ENCODE measurements at places on chromosomes 5 and 9.

- no peak for DNase-seq
These were observed 177.9 kb upstream of the FST start for GRCh38 chr5:53302529-53302928.

DNA sequence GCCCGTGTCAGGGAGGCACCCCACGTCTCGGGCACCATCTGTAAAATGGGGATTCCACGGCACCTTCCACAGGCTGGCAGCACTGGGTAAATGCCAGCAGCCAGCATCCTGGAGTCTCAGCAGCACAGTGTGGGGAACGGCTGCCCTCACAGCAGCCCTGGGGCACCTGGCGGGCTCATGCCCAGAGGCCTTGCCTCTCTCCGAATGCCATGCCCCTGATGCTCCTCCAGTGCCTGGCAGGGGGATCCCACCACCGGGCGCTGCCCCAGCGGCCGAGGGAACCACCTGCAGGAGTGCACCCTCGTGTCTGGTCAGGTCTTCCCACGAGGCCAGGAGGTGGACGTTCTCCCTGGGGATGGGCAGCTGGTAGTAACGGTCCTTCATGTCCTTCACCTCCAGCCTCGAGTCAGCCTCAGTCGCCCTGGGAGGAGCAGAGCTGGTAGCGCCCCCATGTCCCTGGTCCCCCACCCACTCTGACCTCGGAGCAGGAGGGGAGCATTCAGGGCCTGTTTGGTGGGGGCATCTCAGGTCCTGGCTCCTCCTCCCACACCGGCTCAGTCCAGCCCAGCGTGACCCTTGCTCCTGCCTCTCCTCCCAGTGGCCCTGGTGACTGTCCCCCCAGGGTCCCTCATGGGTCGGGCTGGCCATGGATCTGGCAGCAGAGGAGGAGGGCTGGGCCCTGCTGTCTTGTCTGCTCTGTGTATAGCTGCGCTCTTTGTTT lies 49.9 kb upstream of the NRARP start:
- no peak for DNase-seq

GRCh38 chr5:168793841-168794837 lies 215.0 kb upstream of the PANK3 start:
- no peak for DNase-seq

DNA sequence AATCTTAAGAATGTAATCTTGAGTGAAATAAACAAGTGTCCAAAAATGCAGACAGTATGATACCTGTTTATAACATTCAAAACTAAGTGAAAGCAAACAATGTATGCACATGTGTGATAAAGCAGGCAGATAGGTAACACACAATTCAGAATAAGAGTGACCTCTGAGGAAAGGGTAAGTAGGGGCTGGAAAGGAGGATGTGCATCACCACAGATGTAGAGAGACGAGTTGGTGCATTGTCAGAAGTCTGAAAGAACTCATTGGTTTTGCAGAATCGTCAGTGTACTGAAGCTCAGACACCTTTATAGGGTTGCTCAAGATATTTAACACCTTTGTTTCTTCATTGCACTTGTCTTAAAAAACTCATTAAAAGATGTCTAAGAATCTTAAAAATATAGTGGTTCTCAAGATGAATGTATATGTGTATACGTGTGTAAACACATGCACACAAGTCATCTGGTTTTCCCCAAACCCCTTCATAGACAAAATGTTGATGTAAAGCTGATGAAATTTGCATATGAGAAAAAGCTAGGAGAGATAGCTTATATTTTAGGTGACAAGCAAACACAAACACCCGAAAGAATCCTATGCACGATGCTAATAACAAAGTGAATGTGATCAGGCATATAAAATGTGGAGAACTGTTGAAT lies 197.6 kb upstream of the MEF2C start:
- DNase-seq: no peak

- DNase-seq: no peak
These were observed 89.9 kb downstream of the CTNND2 start for GRCh38 chr5:11814373-11814772.

- DNase-seq: no peak
These were observed 141.1 kb upstream of the RANBP3L start for GRCh38 chr5:36442796-36443195.

DNA sequence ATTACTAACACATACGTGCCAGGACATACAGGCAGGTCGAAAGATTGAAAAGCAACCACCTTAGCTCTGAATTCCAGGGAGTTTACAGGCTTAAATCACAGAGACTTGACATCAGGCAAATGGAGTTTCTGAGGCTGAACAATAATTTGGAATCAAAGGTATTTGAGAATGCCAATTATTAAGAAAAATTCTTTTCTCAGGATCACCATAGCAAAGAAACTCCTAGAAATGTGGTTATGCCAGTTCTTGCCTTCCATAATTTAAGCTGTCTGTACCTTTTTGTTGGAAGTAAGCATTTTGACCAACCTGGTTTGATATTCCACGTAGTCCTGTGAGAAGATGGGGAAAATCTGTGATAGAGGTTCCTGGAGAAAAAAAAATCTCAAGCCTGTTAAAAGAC lies 312.4 kb upstream of the SMARCA2 start:
- no peak for DNase-seq

GRCh38 chr5:108266242-108266641 lies 115.7 kb downstream of the FBXL17 start:
- DNase-seq: no peak

GRCh38 chr9:136279471-136279870 lies 24.4 kb downstream of the CCDC187 start:
- DNase-seq: no peak

DNA sequence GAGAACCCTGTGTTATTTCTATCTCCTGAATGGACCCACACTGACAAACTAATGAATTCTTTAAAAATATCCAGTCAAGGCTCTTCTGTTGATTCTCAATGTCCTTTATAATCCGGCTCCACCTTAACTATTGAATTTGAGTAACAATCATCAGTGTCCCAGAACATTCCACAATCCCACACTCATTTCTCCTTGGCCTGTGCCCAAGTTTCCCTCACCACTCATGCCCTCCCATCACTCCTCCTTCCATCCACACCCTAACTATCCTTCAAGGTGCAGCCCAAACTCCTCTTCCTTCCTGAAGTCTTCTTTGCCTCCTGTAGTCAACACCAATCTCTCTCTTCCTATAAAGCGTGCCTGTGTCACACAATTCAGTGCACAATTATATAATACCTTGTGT lies 106.1 kb downstream of the NUDT12 start:
- no peak for DNase-seq

- no peak for DNase-seq
These were observed 36.4 kb upstream of the SLC6A19 start for GRCh38 chr5:1164696-1165630.

DNA sequence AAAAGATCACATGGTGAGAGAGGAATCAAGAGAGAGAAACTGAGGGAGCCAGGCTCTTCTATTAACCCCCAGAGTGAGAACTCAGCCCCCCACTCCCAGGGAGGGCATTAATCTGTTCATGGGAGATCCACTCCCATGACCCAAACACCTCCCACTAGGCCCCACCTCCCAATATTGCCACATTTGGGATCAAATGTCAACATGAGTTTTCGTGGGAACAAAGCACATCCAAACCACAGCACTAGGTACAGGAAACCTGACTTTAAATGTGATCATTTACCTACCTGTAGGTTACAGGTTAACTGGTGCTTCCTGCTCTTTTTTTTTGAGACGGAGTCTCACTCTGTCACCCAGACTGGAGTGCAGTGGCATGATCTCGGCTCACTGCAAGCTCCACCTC lies 16.9 kb downstream of the NNT start:
- DNase-seq: no peak

DNA sequence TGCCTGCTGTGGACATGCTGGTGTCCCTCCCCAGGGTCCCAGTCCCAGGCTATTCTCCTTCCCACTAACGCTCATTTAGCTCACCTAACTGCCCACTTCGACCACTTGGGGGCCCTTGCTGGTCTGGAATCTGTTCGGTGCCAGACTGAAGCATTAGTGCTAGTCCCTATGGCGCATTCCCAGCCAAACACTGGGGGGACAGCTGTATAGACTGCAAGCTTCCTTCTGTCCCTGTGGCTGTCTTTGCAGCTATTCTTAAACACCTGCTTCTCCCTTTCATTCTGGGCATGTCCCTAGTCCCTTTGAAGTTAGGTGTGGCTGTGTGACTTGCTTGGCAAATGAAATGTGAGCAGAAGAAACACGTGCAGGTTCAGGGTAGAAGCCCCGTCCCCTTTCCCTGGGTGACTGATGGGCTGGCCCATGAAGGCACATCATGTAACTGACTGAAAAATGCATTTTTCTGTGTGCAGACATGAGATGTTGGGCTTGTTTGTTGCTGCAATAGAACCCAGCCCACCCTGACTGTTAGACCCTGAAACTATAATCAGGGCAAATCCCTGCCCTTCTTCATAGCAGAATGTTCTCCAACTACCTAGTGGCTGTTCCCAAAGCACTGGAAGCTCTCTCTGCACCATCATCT lies 134.4 kb downstream of the BARX1 start:
- DNase-seq: no peak

- DNase-seq: no peak
These were observed 374.6 kb downstream of the SPATA31D1 start for GRCh38 chr9:82363198-82363597.

DNA sequence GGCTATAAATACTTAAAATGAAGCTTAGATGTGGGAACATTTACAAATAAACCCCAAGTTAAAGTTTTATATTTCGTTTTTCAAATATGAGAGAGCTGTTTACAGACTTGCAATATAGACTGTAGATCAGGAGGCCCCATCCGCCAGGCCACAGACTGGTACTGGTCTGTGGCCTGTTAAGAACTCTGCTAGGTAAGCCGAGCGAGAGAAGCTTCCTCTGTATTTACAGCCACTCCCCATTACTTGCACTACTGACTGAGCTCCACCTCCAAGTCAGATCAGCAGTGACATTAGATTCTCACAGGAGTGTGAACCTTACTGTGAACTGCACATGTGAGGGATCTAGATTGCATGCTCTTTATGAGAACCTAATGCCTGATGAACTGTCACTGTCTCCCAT lies 561.4 kb upstream of the FAM174A start:
- DNase-seq: no peak

- no peak for DNase-seq
These were observed 49.9 kb upstream of the GDNF start for GRCh38 chr5:37889612-37890317.

- no peak for DNase-seq
These were observed 57.4 kb downstream of the CFAP95 start for GRCh38 chr9:69877852-69878514.

DNA sequence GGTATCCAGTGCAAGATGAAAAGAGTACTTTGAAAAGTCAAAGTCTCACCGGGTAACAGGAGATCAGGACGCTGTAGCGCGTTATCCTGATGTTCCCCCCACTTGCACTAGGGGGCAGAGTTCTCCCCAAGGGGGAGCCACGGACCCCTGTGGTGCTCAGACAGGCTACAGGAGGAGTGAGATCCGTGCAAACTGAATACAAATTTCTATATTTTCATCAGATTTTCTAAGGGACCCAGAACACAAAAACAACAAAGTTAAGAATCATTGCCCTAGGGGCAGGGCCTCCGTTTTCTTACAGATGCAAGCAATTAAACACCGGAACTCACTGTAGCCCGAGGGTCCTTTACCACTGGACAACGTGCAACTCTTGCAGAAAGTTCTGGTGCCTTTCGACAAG lies 2.0 kb downstream of the MYO10 start:
- DNase-seq: no peak

DNA sequence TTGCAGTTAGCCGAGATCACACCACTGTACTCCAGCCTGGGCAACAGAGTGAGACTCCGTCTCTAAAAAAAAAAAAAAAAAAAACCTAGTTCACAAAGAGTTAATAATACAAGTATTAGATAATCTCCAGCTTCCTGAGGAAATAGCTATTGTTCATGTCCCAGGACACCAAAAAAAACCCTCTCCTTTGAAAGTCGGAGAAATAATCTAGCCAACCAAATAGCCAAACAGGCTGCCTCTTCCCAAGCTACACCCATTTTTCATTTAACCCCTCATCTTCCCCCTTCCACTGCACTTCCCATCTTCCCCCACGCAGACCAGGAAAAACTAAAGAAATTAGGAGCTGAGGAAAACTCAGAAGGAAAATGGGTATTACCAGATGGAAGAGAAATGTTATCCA lies 23.6 kb downstream of the CNOT8 start:
- DNase-seq: no peak

DNA sequence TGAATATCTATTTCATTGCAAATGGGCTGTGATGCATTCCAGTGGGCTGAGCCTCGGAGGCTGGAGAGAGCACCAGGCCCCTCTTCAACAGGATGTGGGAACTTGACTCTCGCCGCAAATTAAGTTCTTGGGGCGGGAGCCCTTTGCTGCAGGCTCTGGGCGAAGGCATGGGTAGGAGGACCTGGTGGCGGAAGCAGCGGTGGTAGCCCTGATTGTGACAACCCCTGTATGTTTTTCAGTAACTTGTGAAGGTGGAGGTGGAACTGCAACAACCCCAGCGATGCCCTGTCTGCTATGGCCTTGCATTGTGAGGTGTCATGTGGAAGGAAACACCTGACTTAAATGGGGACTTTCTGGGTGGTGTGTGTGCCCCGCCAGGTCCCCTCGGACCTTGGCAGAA lies 9.4 kb downstream of the FYB1 start:
- peak; percentile 78 for DNase-seq

GRCh38 chr9:87557996-87558395 lies 60.3 kb downstream of the DAPK1 start:
- no peak for DNase-seq

DNA sequence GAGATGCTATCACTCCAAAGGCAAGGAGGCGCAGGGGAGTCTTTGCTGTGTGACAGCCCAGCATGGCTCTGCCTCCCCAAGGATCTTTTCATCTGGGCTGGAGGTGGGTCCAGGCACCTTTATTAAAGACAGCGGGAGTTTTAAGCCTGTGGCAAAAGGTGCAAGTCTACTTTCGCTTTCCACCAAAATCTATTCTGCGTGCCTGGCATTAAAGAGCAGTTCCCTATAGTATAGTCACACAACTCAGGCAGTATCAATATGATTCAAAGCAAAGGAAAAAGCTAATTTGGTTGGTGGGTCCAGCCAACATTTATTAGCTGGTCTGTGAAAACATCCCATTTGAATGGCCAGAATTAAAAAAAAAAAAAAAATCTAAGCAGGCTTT lies 398.7 kb downstream of the EBF1 start:
- no peak for DNase-seq

- no peak for DNase-seq
These were observed 5.8 kb upstream of the ALDH1A1 start for GRCh38 chr9:72958485-72959281.

DNA sequence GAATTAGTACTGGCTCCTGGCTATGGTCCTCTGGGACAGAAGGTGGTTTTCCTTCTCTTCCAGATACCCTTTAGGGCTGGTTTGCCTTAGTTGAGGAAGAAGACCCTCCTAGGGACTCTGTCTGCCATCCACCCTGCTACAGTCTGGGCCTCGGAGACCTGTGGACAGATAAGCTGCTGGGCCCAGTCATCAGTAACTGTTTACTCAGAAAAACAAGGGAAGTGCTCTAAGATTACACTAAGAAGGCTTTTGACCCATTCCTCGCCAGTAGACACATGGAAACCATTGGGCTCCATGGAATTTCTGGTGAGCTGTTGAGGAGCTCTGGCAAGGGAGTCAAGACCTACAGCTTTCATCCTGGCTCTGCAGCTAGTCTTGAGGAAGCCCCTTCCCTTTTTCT lies 31.2 kb downstream of the LARP1 start:
- no peak for DNase-seq

- DNase-seq: no peak
These were observed 16.0 kb upstream of the JADE2 start for GRCh38 chr5:134509308-134510040.

GRCh38 chr9:96383165-96383942 lies at the start of gene SLC35D2:
SLC35D2 (minus strand) TSS chr9:96383711; CDS start chr9:96383634, 77 bp downstream.
- no peak for DNase-seq
